ENCODE measurements at places on chromosomes 6 and 20. TPM values are rescaled to one million over a fixed set of nuclear protein-coding genes. Genes with fewer than 3 reads are reported as not detected.

DNA sequence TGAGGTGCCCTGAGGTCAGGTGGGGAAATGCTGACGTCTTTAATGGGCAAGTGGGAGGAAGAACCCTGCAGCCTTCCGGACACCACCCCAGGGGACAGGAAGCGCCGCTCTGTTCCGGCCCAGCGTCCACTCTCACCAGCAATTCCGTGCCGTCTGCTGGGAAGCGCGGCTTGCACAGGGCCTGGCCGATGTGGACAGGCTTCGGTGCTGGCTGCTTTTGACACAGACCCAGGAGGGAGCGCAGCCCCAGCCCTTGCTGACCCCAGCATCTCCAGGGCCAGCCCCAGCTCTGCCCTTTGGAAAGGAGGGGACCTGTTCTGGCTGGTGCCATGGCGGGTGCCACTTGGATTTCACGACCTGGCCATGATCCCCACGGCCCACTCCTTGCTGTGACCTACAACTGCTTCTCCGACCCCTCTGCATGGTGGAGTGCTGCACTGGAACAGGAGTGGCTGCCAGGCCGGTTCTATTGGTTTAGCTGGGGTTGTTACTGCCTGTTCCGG, 123.2 kb downstream of the DLL1 start:
- peak overlapping the region; percentile 22 for H3K4me3 ChIP-seq
- H3K27me3 ChIP-seq = no peaks in the 10 kb centered on the region
- peak; percentile 70 for DNase-seq
- H3K4me1 ChIP-seq = peaks cover 12% of the 10 kb centered on the region

DNA sequence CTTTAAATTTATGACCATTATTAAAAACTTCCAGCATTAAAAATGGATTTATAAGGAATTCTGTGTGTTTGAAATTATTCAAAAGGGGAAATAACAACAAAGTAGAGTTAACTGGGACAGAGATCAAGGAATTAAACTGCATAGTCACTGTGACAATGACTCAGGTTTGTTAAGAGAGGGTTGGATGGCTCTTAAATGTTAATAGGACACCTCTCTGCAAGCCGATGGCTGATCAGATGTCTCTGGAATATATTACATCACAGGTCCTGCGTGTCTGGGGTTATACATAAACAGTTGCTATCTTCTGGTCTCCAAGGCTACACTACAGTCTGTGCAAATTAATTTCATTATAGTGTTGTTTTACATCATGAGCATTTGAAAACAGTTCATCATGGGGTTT, 574.3 kb downstream of the COL12A1 start:
- no peak overlapping the region for H3K27ac ChIP-seq
- no peaks in the 10 kb centered on the region for H3K36me3 ChIP-seq
- no peak overlapping the region for H3K4me3 ChIP-seq
- H3K27me3 ChIP-seq = no peaks in the 10 kb centered on the region

GRCh38 chr6:7016226-7016625, 91.5 kb upstream of the RREB1 start:
- H3K27ac ChIP-seq = no peak overlapping the region
- no peak for DNase-seq
- H3K27me3 ChIP-seq = no peaks in the 10 kb centered on the region
- no peak overlapping the region for H3K4me3 ChIP-seq

GRCh38 chr6:155067956-155068615, 73.0 kb downstream of the TIAM2 start:
- no peak overlapping the region for H3K4me3 ChIP-seq
- no peak overlapping the region for H3K27ac ChIP-seq
- no peaks in the 10 kb centered on the region for H3K36me3 ChIP-seq
- H3K27me3 ChIP-seq = no peaks in the 10 kb centered on the region
- no peaks in the 10 kb centered on the region for H3K4me1 ChIP-seq

- no peaks in the 10 kb centered on the region for H3K27me3 ChIP-seq
- no peaks in the 10 kb centered on the region for H3K4me1 ChIP-seq
- H3K27ac ChIP-seq = no peak overlapping the region
- no peak overlapping the region for H3K4me3 ChIP-seq
Observed at GRCh38 chr6:95248499-95248898, 328.8 kb upstream of the MANEA start.

DNA sequence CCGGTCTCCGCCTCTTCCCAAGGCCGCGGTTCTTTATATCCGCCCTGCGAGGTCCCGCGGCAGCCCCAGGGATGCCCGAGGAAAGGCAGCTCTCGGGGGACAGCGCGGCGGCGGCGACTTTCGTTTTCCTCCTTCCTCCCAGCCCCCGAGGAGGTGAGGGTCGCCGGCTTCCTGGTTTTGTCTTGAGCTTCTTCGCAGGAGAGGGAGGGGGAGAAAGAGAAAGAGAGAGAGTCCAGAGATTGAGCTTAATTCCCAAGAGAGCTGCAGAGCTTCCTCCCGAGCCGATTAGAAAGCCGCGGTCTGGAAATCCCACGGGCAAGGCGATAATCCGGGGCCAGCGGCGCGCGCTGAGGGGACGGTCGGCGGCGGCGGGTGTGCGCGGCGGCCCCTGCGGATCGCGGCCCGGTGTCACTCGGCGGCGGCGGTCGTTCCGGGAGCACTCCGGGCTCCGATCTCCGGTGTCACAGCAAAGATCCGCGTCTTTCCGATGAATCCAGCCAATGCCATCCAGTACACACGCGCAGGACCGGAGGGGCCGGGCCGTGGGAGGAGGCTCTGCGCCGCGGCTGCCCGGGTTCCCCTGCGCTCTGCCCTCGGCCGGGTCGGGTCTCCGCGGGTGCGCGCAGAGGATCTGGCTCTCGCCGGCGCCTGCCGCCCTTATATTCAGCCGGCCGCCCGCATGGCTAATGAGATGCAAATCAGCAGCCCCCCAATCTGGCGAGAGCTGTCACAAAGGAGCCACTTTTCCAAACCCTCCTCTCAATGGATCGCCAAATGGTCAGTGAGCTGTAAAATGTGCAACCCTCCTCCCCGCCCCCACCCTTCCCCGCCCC, at the start of gene DLL1:
TSS of gene DLL1 (minus strand) at position 783 of the 833 bp plus-strand sequence. CDS start 939 bp downstream, outside the sequence.
- peak; percentile 76 for DNase-seq
- H3K27me3 ChIP-seq = peaks cover 16% of the 10 kb centered on the region
- H3K27ac ChIP-seq = peak within 1 kb of the TSS; percentile 76
- H3K4me3 ChIP-seq = peak within 1 kb of the TSS; percentile 80
- no peaks in the 10 kb centered on the region for H3K36me3 ChIP-seq

DNA sequence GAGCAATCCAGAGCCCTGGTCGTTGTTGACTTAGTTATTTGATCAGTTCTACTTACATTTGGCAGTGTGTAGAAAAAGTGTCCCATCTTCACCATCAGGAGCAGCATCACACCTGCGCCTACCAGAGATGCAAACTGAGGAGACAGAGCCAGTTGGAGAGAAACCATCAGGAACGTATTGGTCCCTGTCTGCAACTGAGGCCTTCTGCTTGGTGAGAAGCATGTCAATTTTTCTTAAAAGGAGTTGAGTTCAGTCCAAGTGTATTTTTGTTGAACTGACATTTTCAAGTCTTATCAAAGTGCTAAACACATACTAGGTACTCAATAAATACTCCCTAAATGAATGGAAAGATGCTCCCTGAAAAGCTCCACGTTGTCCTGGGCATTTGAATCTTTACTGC, 47.9 kb upstream of the SRPK1 start:
- H3K4me3 ChIP-seq = no peak overlapping the region
- DNase-seq = no peak
- H3K36me3 ChIP-seq = no peaks in the 10 kb centered on the region
- no peaks in the 10 kb centered on the region for H3K27me3 ChIP-seq

DNA sequence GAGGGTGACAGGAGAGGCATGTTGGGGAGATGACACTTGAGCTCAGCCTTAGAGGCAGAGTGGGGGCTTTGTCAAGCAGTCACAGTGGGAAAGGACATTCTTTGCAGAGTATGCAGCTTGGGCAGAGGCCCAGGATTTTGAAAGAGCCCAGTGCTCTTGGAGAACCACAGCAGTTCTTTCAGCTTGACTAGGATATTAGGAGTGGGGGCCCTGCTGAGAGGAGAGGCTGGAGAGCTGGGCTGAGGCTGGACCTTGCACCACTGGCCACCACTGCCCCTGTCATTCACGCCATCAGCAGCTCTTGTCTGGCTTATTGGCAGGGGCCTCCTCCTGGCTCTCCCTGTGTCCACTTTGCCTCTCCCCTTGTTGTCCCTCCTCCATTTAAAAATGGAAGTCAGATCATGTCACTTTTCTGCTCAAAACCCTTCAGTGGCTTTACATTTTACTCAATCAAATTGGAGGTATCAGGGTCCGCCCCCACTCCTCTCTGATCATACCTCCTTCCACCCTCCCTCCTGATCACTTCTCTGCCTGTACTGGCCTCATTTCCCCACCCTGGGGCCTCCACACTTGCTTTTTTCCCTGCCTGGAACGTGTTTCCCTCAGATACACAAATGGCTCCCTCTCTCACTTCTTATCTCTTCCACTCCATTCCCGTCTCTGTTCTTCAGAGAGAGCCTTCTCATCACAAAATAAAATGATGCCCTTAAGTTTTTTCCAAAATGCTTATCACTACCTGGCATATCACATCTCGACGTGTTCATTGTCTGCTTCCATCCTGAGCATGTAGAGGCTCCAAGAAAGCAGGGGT, 10.5 kb downstream of the MANBAL start:
- no peak overlapping the region for H3K27ac ChIP-seq
- H3K27me3 ChIP-seq = no peaks in the 10 kb centered on the region
- peaks cover 57% of the 10 kb centered on the region for H3K36me3 ChIP-seq
- H3K4me1 ChIP-seq = peaks cover 14% of the 10 kb centered on the region

DNA sequence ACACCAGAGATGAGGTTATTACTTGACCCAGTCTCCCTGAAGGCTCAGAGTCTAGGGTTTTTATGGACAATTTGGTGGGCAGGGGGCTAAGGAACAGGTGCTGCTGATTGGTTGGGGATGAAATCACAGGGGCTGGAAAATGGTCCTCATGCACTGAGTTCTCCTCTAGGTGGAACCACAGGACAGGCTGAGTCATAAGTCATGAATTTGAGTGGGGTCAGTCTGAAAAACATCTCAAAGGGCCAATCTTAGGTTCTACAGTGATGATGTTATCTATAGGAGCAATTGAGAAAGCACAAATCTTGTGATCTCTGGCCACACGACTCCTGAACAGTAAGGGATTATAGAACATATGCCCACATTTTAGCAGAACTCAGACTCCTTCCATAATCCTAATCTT, 5.9 kb upstream of the MRS2 start:
- H3K4me3 ChIP-seq = no peak overlapping the region
- no peaks in the 10 kb centered on the region for H3K36me3 ChIP-seq
- H3K4me1 ChIP-seq = no peaks in the 10 kb centered on the region
- H3K27ac ChIP-seq = no peak overlapping the region
- peaks cover 19% of the 10 kb centered on the region for H3K27me3 ChIP-seq

- no peaks in the 10 kb centered on the region for H3K27me3 ChIP-seq
- peaks cover 4% of the 10 kb centered on the region for H3K4me1 ChIP-seq
- H3K27ac ChIP-seq = no peak overlapping the region
- no peak for DNase-seq
Observed at GRCh38 chr6:159682295-159682694, 10.7 kb downstream of the SOD2 start.

GRCh38 chr6:67766057-67766456, 869.0 kb upstream of the ADGRB3 start:
- no peaks in the 10 kb centered on the region for H3K36me3 ChIP-seq
- no peak overlapping the region for H3K4me3 ChIP-seq
- no peak for DNase-seq
- no peak overlapping the region for H3K27ac ChIP-seq
- no peaks in the 10 kb centered on the region for H3K27me3 ChIP-seq

DNA sequence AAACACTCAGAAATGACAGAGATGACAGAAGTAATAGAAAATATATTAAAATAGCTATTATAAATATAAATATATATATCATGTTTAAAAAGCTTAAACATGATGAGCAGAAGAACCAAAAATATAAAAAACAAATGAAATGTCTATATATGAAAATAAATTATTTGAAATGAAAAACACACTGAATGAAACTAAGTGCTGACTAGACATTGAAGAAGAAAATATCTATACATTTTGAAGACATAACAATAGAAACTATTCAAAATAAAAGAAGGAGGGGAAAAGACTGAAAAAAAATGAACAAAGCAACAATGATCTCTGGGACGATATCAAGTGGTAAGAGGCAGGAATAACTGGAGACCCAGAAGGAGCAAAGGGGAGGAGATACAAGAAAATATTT, 76.8 kb downstream of the RNASET2 start:
- H3K27me3 ChIP-seq = no peaks in the 10 kb centered on the region
- H3K27ac ChIP-seq = no peak overlapping the region
- no peak overlapping the region for H3K4me3 ChIP-seq
- no peak for DNase-seq

GRCh38 chr6:147195987-147196386, 8.2 kb upstream of the STXBP5 start:
- H3K4me3 ChIP-seq = no peak overlapping the region
- H3K27ac ChIP-seq = no peak overlapping the region
- DNase-seq = no peak

GRCh38 chr6:130354322-130354721, 11.5 kb upstream of the TMEM200A start:
- H3K4me3 ChIP-seq = no peak overlapping the region
- no peaks in the 10 kb centered on the region for H3K4me1 ChIP-seq
- H3K27ac ChIP-seq = no peak overlapping the region
- H3K36me3 ChIP-seq = no peaks in the 10 kb centered on the region

DNA sequence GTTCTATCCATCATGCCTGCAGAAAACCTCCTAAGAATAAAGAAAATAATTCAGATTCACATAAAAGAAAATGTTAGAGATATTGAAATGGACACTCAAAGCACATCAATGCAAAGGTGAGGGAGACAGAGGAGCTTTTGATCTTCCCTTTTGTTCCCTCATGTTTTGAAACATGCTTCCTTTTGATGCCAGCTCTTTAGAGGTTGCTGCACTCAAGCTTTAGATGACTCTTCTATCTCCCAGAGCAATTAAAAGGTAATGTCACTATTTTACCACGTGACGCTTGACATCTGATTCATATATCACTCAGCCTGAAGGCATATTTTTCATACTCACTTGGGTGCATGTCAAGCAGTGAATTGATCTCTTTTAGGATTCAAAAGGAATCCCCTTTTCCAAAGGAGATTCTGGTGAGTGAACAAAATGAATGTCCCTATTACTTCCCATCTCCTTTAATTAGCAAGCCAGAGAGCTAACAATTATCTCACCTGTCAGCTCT, 1026.7 kb downstream of the KIF16B start:
- no peak for DNase-seq
- H3K36me3 ChIP-seq = no peaks in the 10 kb centered on the region
- H3K4me1 ChIP-seq = no peaks in the 10 kb centered on the region
- no peaks in the 10 kb centered on the region for H3K27me3 ChIP-seq
- H3K27ac ChIP-seq = no peak overlapping the region

DNA sequence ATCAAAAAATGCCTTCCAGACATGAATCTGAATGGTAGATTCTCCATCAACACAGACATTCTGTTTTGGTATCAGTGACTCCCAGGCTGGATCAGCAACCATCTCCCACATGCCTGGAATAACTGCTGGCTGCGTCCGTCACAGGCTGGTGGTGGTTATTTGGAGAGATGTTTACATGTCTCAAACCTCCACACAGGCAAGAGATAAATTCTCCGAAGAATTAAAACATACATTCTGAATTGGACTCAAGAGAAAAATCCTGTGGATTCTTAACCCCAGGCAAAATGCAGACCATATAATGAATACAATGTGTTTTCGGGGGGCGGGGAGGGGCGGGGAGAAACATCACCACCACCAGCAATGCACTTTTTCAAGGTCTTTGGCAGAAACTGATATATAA, 108.2 kb downstream of the THBS2 start:
- H3K4me1 ChIP-seq = peaks cover 5% of the 10 kb centered on the region
- no peaks in the 10 kb centered on the region for H3K36me3 ChIP-seq
- no peak for DNase-seq
- no peak overlapping the region for H3K27ac ChIP-seq

Gene TRERF1
- total RNA-seq = 1.9 TPM

Gene HTR1E
- not detected for total RNA-seq

Gene GNRH2
- total RNA-seq = 0.47 TPM

Gene MUC21
- total RNA-seq = not detected

Gene IYD
- total RNA-seq = not detected

Gene RHAG
- total RNA-seq = 0.55 TPM

Data from heart right ventricle (tissue), 16 donors.